ENCODE measurements at places on chromosomes 12 and 14.
A peak's percentile ranks its signal among the peaks of the same experiment; 100 is the strongest.

- no peak for DNase-seq
Observed at GRCh38 chr14:64708148-64709004, 4.2 kb downstream of the PLEKHG3 start.

- no peak for DNase-seq
Observed at GRCh38 chr14:52829527-52830185, 38.2 kb upstream of the GNPNAT1 start.

DNA sequence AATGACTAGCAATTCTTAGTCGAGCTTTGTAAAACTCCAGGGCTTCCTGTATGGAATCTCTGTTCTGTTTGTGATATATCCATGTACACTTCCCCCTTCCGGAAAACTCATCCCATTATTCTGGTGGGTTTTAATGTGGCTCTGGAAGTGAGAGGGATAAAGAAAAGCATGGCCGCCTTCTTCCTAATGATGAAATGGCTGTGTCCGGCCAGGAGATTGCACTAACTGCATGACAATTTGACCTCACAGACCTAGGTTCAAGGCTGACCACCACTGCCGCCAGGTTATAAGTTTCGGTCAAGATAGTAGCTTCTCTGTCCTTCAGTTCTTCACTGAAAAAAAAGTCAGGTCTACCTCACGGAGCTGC is 41.0 kb upstream of the NPAS3 start:
- no peak for DNase-seq

DNA sequence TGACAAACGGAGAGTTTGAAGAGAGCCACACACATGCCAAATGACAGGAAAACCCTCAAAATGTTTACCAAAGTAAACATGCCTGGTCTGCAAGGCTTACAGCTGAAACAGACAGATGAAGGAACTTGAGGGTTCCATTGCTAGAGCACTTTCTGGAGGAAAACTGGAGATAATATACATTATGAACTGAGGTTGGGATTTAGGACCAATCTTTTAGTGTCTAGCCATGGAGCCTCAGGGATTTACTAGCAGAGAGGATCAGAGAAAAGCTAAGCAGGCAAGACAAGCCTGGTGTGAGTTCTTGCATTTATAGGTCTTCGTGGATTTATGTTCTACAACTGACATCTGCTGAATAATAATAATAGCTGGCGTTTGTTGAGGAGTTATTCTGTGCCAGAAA is 205.3 kb downstream of the AEBP2 start:
- no peak for DNase-seq

DNA sequence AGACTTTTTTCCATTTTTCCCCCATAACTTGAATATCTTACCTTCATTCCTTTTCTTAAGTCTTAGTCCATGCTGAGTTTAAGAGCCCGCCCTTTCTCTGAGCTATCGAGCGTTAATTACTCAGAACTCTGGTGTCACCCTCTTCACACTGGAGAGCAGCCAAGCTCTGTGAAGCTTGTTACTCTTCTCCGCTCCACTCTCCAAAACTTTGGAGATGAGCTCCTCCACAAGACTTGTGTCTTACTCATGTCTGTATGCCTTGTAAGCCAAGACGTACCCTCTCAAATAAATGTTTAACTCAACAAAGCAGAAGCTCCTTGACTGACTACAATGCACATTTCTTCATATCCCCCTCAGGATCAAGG is 54.7 kb downstream of the DICER1 start:
- no peak for DNase-seq

DNA sequence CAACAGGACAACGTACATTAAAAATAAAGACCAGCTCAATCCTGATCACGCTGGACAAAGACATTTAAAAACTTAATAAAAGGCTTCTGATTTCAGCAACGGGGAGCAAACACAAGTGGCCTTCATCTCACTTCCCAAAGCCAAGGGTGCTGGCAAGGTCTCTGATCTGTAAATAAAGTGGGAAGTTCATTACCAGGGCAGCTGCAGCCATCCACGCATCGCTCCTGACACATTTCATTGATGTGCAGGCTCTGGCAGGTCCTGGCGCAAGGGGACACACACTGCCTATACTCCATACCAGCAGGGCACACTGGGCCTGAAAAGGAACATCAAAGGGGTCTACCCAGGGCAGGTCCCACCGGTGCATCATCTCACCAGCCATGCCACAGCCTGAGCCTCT is 51.0 kb downstream of the VWF start:
- DNase-seq = no peak

- no peak for DNase-seq
Observed at GRCh38 chr14:95544588-95544987, 9.7 kb downstream of the GLRX5 start.

DNA sequence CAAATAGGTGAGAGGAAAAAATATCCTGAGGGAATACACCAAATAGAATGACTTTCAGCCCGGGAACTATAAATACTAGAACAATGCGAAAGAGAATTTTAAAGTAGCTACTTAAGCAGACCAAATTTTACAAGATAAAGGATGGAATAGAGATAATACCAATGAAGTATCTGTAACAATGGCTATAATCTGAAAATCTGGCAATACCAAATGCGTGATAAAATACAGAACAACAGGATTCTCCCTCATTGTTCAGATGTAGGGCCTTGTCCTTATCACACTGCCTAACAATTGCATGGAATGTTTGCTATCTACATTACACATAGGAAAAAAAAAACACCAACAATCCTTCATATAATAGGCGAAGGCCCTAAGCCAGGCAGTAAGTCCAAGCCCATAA is 815.4 kb upstream of the MDGA2 start:
- no peak for DNase-seq

GRCh38 chr12:89840162-89840922 is 131.7 kb upstream of the ATP2B1 start:
- no peak for DNase-seq

DNA sequence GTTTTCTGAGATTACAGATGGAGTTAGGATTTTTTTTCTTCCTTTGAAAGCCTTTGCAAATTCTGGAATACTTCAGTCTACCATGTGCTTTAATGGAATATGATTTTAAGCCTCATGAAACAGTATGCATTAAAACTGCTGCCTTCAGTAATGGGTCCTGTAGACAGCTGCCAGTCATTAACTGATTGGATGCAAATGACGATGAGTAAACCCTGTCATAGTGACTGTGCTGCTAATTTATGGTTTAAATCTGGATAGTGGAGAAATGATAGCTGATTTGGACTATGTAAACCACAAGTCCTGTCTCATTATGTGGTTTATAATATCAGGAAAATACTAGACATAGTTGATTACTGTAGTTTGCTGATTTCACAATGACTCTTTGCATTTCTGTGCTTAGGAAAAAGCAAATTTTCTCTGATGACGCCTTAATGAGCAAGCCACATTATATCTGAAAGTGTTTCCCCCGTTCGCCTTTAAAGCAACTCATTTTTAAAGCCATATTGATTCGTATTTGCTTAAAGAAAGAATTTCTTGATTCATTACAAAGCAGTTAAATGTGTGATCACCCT is 217.6 kb downstream of the TMTC2 start:
- DNase-seq = no peak

DNA sequence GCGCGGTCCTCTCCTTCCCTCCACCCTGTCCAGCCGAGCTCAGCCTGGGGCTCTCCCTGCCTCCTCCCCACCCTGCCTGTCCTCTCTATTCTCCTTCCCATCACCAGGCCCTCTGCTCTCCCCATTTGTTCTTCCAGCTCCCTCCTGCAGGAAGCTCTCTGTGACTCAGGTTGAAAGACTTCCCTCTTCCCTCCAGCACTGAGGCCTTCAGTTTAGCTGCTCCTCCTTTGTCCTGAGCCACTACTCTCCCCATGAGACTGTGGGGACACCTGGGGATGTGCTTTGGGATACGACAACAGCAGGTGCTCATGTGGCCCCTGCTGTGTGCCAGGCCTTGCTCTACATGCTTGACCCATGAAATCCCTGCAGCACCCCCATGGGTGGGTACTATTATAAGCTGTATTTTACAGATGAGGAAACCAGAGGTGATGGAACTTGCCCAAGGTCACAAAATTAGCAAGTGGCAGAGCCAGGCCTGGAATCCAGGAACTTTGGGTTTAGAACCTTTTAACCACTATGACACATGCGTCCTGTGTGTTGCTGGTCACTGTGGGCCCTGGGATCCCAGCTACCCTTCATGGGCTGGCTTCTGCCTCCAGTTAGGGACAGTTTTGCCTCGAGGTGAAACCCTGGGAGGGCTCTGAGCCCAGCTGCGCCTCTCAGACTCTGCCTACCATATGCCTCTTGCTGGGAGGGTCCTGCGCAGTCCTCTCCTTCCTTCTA is 5.5 kb downstream of the KRT80 start:
- peak; percentile 73 for DNase-seq

DNA sequence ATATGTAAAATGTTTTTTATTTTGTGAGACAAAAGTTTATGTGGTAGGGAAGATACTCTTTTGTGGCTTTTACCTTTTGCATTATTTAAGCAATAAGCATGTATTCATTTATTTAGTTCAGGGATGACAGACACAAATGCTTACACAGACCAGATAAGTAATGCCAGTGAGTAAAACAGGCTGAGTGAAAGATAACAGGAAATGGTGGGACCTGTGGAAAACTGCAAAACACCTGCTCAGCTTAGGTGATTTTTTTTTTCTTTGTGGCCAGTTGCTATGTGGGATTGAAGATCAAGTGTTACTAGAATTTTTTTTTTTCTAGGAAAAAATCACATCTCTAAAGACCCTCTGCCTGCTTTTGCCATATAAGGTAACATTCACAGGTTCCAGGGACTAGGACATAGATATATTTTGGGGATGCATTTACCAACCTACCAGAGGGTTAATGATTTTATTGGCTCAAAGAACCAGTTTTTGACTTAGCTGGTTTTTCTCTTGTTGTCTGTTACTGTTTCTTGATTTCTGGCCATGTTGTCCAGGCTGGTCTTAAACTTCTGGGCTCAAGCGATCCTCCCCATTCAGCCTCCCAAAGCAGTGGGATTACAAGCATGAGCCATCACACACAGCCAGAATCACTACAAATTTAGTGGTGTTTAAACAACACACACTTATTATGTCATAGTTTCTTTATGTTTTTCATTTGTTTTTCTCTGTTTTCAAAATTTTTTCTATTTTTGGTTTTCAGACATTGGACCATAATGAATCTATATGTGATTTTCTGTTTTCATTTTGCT is 9.8 kb downstream of the PSMA6 start:
- DNase-seq = no peak

GRCh38 chr12:56104815-56105608 is 653 bp downstream of the PA2G4 start:
- no peak for DNase-seq

- no peak for DNase-seq
Observed at GRCh38 chr12:42865282-42865681, 275.7 kb upstream of the PRICKLE1 start.

DNA sequence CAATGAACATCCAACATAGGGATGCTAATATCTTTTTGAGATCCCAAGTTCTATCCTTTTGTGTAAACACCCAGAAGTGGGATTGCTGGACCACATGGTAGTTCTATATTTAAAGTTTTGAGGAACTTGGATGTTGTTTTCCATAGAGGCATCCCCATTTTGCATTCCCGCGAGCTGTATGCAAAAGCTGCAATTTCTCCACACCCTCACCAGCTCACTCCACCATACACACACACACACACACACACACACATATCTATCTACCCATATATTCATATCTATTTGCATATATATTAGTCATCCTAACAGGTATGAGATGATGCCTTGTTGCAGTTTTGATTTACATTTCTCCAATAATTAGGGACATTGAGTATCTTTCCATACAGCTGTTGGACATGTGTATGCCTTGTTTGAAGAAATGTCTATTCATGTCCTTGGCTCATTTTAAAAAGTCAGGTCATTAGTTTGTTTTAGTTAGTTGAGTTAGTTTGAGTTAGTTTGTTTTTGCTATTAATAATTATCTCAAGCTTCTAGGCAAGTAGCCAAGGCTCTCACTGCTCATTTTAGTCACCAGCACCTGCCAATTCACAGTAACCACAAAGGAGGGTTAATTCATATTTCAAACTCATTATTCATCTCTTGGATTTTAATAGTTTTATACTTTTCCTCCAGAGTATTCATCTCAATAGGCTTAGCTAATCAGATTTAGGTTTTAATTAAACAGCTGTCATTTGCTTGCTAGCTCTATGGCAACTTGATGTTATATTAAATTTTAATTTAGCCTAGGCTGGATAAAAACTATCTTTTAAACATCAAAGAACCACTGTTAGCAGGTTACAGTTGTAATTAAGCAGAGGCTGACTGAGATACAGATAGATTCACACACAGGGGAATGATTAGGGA is 1435.9 kb upstream of the TMEM132C start:
- no peak for DNase-seq

- DNase-seq = no peak
Observed at GRCh38 chr14:81476816-81477215, 56.8 kb downstream of the SEL1L start.

DNA sequence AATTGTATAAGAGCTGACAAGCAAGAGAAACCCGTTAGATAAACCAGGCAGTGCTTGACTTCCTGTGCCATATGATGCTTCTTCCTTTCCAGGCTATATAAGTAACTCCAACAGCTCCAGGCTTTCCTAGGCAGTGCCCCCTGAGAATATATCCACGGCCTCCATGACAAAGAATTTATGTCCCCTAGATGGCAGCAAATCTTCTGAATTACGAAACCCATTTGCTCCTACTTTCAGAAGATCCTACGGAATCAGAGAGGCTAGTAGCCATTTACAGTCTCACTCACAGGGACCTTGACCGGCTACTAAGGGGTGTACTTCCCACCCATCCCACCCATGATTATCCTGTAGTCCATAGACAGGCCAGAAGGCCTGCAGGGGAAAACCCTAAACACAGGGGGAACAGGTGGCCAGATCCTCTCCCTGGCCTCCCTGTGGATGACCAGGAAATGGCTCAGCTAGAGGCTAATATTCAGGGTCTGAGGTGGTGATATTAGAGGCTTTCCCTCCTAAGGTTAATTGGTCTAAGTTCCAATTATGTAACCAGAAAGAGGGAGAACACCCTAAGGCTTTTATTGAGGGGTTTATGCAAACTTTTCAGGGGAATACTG is 77.2 kb upstream of the DCD start:
- DNase-seq = no peak

GRCh38 chr12:65446901-65447300 is 168.4 kb downstream of the MSRB3 start:
- DNase-seq = no peak
